ENCODE measurements at places on chromosomes 3 and 15. TPM values are rescaled to one million over a fixed set of nuclear protein-coding genes. Genes with fewer than 3 reads are reported as not detected.

GHSR gene
- not detected for polyA plus RNA-seq

GOLGA6L9 gene
- polyA plus RNA-seq, result 3.6 TPM

SPATA12 gene
- 0.06 TPM for polyA plus RNA-seq

GOLGA8S gene
- polyA plus RNA-seq, result 0.81 TPM

SPESP1 gene
- polyA plus RNA-seq, result 5.5 TPM

ADPRH gene
- polyA plus RNA-seq, result 5.9 TPM

All from left renal cortex interstitium (tissue), 4 donors.